ENCODE measurements at places on chromosomes 1 and 21. TPM values are rescaled to one million over a fixed set of nuclear protein-coding genes. Genes with fewer than 3 reads are reported as not detected.

DNA sequence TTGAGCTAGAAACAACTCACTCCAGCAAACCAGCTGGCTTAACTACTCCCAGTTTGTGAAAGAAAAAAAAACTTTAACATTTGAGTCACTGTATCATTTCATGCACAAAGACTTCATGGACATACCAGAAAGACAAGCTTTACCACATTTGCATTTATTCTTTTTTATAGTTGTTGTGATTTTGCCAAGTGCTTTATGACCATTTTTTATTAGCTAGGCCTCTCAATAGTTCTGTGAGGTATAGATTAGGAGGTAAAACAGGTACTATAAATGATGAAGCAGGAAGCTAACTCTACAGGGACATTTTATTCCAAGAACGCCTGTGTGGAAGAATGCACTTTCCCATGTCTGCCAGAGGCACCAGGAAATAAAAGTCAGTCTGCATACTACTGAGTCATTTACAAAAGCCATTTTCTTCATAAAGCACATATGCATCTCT, 8.2 kb upstream of the DENND1B start:
- no peak for DNase-seq

DNA sequence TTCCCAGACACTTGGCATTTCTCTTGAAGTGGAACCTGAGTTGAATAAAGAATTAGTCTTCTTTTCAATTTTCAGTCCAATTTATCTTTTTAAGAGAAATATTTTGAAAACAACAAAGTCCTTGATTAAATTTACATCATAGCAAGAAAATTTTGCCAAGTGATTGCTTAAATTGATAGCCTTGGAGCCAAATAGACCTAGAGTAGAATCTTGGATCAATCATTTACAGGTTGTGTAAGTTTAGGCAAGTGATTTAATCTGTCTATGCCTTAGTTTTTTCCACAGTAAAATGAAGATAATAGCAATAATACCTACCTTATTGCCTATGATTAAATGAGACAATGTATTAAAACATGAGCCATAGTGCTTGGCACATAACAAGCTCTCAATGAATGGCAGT, 113.9 kb downstream of the LHX9 start:
- no peak for DNase-seq

FCRL1 gene
- polyA plus RNA-seq: 0.16 TPM

DNA sequence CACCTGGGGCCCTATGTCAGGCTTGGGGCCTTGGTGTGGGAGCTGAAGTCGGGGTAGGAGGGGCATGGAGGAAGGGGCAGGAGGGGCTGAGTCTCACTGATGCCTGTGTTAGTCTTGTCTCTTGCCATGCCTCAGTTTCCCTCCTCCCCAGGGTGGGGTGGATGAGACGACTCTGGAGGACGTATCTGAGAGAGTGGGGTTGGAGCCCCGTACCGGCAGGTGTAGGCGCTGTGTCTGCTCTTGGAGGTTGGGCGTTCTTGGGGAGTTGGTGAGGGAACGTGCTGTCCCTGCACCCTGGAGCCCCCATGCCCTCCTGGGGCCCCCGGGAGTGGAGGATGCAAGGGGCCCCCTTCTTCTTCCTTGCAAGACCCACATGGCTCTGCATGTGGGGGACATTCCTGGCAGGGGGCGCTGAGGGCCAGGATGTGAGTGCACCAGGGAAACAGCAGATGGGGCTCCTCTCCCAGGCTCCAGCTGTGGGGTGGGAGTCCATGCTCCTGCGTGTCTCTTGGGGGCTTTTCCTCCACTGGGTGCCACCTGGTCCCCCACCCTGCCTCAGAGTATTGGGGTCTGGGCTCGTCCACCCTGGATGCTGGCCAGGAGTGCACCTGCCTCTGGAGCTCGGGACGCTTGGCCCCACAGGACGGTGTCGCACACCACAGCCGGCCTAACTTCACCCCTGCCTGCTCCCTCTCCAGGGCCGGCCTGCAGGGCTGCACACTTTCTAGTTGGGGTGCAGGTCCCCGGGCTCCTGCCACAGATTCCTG, 1.4 kb upstream of the TNFRSF14 start:
- DNase-seq: no peak

DNA sequence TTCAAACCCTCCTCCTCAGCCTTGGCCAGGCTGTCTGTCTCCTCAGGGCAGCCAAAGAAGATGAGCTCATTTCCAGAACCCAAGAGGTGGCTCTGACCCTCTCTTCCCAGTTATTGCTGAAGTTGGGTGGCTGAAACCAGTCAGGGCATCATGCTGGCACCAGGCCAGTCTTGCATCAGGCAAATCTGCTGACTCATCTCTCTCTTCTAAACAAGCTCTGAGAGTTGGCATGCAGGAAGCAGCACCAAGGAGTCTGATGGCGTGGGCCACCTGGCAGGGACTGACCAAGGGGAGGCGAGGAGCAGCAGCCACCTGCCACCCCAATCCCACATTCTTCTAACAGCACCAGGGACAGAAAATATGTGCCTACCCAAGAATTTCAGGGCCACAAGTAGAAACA, 104.8 kb upstream of the ATP1A1 start:
- DNase-seq: no peak

TTC22 gene
- 4.0 TPM for polyA plus RNA-seq

DNA sequence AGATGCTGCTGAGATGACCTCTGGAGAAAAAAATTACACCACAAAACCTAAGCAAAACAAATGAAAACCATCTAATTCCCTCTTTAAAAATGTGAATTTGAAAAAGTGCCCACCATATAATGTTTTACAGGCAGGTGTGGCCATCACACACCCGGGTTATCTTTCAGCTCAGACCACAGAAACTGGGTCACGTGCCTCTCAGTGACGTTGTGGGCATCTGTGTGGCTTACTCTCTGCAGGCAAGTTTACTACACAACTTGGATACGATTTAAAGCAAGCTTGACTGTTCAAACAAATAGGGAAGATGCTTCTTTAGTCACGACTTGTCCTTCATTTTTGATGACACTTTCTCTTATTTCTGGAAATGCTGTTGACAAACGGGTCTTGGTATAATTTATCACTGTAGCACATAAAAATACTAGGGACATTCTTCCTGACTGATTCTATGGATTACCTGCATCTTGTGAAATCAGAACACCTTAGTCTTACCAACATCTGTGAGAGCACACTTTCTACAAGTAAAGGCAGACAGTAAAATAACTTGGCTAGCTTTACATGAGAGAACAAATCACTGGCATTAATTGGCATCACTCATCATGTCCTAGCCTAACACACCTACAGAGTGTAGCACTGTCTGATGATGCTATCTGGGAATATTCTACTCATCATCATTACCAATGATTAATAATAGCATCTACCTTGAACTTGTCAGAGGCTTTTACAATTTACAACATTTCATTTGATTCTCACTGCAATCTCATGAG, 89.3 kb upstream of the EDEM3 start:
- DNase-seq: no peak

A3GALT2 gene
- not detected for polyA plus RNA-seq

NBPF6 gene
- polyA plus RNA-seq: not detected

KCNQ4 gene
- 1.3 TPM for polyA plus RNA-seq

- no peak for DNase-seq
These were observed 23.1 kb upstream of the PTBP2 start for GRCh38 chr1:96698342-96698983.

AK5 gene
- 1.4 TPM for polyA plus RNA-seq

- no peak for DNase-seq
These were observed 179.8 kb downstream of the ST6GALNAC3 start for GRCh38 chr1:76254104-76255030.

- peak; percentile 81 for DNase-seq
These were observed 1.9 kb upstream of the ERRFI1 start for GRCh38 chr1:8027748-8028570.

- no peak for DNase-seq
These were observed 51.2 kb downstream of the OPTC start for GRCh38 chr1:203544978-203545816.

GRCh38 chr21:25467896-25468295, 139.4 kb downstream of the MRPL39 start:
- no peak for DNase-seq

DNA sequence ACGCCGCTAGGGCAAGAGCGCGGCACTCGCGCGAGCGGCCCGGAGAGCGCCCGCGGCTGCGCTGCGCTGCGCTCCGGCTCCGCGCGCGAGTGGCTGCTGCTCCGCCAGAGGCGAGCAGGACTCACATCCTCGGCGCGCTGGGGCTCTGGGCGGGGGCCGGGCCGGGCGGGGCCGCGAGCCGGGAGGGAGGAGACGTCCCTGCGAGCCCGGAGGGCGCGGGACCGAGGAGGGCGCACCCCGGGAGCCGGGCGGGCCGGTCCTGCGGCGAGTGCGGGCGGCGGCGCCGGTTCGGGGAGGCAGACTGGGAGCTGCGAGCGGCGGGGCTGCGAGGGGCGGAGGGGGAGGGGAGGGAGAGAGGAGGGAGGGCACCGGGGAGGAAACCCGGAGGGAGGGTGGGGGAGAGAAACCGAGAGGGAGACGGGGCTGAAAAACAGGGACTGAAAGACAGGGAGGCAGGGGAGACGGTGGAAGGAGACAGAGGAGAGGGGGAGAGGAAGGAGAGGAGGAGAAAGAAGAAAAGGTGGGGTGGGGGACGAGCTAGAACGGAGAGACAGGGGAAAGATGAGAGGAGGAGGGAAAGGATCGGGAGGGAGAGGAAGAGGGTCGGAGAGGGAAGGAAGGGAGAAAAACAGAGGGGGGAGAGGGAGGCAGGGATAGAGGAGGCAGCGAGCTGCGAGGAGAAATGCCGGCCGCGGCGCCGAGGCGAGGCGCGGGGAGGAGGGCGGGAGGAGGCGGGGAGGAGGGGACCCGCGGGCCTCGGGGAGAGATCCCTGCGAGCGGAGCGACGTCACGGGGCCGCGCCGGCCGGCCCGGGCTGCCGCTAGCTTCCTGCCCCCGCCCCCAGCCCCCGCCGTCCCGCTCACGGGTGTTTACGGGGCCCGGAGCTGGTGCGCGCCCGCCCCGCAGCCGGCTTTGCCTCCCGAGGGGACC, at the start of gene CAMK2N1:
CAMK2N1 (minus strand) TSS at position 684 of the 930 bp plus-strand sequence. CDS start 831 bp downstream, outside the sequence.
- peak; percentile 61 for DNase-seq

CLDN14 gene
- not detected for polyA plus RNA-seq

GRCh38 chr1:247291161-247291560, 35.3 kb downstream of the VN1R5 start:
- no peak for DNase-seq

GRCh38 chr1:116489231-116489697, 81.6 kb downstream of the CD58 start:
- DNase-seq: no peak

Data from left lung (tissue), 14 donors.